ENCODE measurements at places on chromosomes 13 and 19. TPM values are rescaled to one million over a fixed set of nuclear protein-coding genes. Genes with fewer than 3 reads are reported as not detected.
A peak's percentile ranks its signal among the peaks of the same experiment; 100 is the strongest.

ADGRL1 gene
- total RNA-seq: 14.3 TPM

- no peak for DNase-seq
Observed at GRCh38 chr19:23093832-23094231, 23.0 kb upstream of the ZNF730 start.

GRCh38 chr19:38276942-38277517 lies 12.7 kb downstream of the SPINT2 start:
- no peak for DNase-seq

DNA sequence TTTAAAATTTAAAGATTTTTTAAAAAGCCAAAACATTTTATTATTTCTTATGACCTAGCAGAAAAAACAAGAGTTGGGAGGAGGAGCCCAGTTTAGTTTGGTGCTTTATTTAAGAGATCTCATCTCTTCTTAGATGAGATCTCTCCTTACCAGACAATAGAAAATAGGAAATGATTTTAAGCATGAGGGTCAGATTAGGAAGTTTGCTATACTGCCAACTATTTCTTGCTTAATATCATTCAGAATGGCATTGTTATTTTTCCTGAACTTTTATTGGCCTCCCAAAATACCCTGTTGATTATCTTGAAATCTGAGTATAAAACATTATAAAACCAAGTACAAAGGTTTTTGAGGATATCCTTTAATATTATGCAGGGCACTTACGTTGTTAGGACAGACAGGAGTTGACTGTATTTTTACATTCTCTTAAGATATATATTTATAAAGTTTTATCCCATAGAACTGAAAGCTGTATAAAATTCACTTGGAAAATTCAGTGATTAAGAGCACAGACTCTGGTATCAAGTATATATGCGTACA lies 56.1 kb downstream of the DNAJC15 start:
- no peak for DNase-seq

GRCh38 chr13:98564204-98564603 lies 12.7 kb downstream of the STK24 start:
- no peak for DNase-seq

GRCh38 chr19:16076958-16077611 lies 790 bp downstream of the TPM4 start:
- no peak for DNase-seq

- peak; percentile 12 for DNase-seq
Observed at GRCh38 chr13:99431927-99432608, 69.2 kb upstream of the TM9SF2 start.

Measured in fibroblast of the aortic adventitia (primary cell).